Naive thymus-derived CD4-positive, alpha-beta T cell (primary cell): ENCODE measurements at places on chromosomes 4 and X. TPM values are rescaled to one million over a fixed set of nuclear protein-coding genes. Genes with fewer than 3 reads are reported as not detected.

Gene UTP14A
- 14.3 TPM for total RNA-seq

Gene RGN
- total RNA-seq: not detected

Gene CXXC4
- total RNA-seq: not detected in 2 replicates

Gene ABLIM2
- 3.1 TPM for total RNA-seq

Gene CXCL9
- total RNA-seq: 0.08 TPM in 1 of 2 replicates, not detected in the other

Gene GLRA3
- total RNA-seq: not detected

Gene GAGE12G
- not detected for total RNA-seq

Gene SLC26A1
- total RNA-seq: 1.1 TPM

Gene CPZ
- not detected for total RNA-seq

Gene LAS1L
- 42.1 TPM for total RNA-seq

Gene HERC5
- 14.6 TPM for total RNA-seq
